ENCODE measurements at places on chromosomes 5 and 9. TPM values are rescaled to one million over a fixed set of nuclear protein-coding genes. Genes with fewer than 3 reads are reported as not detected.

DNA sequence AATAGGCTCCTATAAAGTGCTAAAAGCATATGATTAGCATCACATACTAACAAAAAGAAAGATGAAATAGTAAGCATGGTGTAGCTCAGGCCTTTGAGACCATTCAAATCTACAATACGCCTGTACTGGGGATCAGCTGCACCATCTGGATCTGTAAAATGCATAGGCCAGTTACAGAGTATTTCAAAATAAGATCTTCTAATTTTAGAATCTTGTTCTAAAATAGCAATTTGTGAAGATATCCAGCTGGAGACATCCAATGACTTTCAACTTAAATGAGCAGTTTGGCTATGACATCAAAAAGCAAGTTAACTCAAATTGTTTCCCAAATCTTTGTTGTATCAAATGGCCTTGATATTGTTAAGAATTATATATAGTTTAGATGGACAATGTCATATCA is 386.3 kb downstream of the MRPS30 start:
- DNase-seq = no peak

DNA sequence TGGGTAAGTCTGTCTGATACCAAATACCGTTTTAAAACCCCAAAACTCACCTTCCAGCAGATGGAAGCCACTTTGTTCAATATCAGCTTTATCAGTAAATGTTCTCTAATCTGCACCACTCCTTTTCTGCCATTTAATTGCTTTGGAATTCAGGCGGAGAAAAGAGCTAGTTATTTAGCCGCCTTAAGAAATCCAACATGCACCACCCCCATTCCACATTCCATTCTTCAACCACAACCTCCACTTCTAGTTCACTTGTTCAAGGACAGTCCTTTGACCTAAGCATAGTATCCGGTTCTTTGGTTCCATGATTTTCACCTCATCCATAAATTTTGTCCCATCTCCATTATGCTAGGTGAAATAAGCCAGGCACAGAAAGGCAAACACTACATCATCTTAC is 240.1 kb downstream of the DNAH5 start:
- no peak for DNase-seq

SH3PXD2B gene
- polyA plus RNA-seq = 31.8 TPM

PRUNE2 gene
- 10.6 TPM for polyA plus RNA-seq

AK8 gene
- polyA plus RNA-seq = 0.48 TPM

TNC gene
- 23.0 TPM for polyA plus RNA-seq

PTGER4 gene
- polyA plus RNA-seq = 5.3 TPM

Data from hindlimb muscle (tissue), 1 donor.